Hematopoietic multipotent progenitor cell treated with erythropoietin and hydrocortisone succinate and interleukin-3 and kit ligand, for 8 days (in vitro differentiated cells): ENCODE measurements at places on chromosomes 12 and 14.
A peak's percentile ranks its signal among the peaks of the same experiment; 100 is the strongest.

DNA sequence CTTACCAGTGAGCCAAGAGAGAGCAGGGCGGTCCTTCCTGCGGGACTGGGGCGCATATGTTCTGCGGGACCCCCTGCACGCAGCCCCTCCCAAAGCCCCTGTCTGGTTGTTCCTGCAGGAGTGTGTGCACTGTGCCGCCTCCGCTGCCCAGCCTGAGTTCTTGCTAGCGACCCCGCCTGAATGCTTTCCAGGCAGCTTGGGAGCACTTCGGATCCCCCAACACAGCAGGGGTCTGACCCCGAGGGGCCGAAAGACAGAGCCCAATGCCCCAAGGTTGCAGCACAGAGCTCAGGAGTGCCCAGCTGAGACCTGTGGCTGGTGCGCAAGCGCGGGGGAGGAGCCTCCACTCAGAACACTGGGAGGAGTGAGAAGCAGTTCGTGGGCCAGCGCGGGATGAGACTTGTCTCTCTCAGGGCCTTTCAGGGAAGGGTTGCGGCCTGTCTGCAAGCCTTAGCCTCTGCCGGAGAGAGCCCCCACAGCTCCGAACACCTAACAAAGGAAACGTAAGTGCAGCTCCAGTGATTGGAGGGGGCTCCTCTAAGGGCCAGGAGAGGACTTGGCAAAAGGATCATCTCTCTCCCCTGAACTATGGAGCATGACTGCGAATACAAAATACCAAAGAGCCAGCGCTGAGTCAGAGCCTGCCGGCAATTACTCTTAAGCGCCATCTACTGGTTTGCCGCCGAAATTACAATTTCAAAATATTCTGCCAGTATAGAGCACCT lies 50.5 kb downstream of the GTF2A1 start:
- DNase-seq = peak; percentile 95

DNA sequence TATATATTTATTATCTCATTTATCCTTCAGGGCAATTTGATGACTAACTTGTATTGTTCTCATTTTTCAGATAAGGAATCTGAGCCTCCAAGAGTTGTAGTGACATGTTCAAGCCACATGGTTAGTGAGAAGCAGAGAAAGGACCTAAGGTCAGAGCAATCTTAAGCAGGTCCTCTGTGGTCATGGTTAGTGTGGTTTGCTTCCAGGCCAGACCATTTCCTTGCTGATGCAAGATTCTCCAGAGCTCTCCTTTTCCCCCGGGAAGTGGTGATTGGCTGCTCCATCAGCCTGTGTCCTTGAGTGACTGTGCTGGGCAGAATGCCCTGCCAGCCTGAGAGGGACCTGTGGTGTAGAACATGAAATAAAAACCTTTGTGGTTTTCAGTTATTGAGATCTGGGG lies 141.3 kb downstream of the KTN1 start:
- peak; percentile 10 for DNase-seq

DNA sequence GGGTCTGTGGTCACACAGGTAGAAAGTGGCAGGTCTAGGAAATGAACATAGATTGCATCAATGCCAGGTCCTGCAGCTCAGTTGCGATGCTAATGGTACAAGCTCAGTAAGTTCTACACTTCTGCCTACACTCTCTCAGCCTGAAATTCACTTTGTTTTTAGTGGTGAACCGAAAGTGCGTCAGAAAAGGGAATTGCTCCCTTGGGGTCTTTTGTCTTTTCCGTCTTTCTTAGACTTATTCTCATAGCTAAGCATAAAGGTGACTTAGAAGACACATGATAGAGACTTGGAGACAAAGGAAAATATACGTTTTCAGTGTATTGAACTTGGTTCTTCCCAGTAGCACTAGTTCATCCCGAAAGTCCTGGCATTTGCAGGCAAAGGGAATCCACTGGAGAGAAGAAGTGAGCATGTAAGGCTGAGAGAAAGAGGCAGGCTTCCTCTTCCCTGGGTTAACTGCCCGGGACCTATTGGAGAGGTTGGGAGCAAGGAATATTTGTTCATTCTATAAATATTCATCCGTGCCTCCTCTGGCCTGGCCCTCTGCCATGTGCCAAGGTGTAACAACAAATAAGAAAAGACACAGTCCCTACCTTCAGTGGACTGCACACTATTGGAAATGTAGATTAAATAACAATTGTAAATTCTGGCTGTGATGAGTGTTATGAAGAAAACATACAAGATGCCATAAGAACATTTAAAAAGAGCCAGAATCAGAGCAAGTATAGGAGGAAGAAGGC lies 785.8 kb downstream of the MED13L start:
- no peak for DNase-seq

- no peak for DNase-seq
These were observed 77.5 kb downstream of the FAR2 start for GRCh38 chr12:29226616-29227015.

DNA sequence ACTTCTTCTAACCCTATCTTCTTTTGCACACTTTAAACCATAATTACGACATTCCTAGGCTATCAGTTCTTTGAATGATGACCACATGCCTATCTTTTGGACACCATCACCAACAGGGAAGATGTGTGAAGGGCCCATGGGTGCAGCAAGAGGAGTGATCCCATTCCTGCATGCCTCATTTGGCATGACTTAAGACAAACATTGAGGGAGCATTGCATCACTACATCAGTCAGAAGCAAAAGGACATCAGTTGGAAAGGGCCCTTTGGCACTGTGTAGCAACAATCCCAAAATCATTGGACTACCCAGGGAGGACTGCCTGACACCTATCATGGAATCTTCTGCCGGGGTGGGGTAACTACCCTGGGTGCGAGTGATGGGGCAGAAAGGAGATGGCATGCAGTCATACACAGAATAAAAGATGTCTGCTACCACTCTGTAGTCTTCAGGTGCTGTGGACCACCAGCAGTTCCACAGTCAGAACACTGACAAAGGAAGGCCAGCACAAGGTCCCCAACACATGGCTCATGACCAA lies 10.7 kb upstream of the TMBIM6 start:
- peak; percentile 47 for DNase-seq

- no peak for DNase-seq
These were observed 23.8 kb downstream of the AACS start for GRCh38 chr12:125089083-125089482.

DNA sequence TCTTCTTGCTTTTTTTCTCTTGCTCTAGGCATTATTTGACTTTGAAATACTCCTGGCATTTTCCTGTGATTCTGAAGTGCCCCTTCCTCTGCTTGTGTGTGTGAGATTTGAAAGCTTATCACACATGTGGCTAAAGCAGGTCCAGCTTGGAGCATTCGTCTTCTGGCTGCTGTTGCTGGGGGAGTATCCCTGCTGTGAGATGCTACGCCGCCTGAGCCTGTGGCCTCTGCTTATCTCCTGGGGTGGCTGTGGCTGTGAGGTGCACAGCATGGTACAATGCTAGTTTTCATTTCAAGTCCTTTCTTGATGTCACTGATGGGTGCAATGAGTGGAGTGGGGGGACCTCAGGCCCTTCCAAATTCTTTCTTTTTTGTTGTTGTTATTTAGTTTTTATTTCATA lies 371.8 kb downstream of the ZFP36L1 start:
- peak; percentile 32 for DNase-seq

GRCh38 chr12:12527820-12528296 lies 34.8 kb downstream of the DUSP16 start:
- no peak for DNase-seq

DNA sequence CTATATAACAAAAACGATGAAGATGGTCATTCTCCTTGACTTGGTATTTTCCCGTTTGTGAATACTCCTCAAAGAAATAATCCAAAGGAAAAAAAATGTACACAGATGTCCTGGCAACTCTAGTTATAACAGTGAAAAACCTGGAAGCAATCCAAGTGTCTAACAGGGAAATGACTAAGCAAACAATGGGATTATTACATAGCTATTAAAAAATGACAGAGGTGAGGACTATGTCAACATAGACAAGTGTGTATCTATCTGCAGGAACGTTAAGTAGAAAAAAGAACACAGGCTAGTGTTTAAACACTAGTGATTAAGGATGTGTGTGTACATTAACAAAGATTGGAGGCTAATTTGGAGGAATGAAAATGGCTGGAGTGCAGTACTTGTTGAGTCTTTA lies 5.9 kb upstream of the APOLD1 start:
- DNase-seq = peak; percentile 61

GRCh38 chr12:32440120-32440865 lies 40.9 kb downstream of the FGD4 start:
- DNase-seq = no peak

DNA sequence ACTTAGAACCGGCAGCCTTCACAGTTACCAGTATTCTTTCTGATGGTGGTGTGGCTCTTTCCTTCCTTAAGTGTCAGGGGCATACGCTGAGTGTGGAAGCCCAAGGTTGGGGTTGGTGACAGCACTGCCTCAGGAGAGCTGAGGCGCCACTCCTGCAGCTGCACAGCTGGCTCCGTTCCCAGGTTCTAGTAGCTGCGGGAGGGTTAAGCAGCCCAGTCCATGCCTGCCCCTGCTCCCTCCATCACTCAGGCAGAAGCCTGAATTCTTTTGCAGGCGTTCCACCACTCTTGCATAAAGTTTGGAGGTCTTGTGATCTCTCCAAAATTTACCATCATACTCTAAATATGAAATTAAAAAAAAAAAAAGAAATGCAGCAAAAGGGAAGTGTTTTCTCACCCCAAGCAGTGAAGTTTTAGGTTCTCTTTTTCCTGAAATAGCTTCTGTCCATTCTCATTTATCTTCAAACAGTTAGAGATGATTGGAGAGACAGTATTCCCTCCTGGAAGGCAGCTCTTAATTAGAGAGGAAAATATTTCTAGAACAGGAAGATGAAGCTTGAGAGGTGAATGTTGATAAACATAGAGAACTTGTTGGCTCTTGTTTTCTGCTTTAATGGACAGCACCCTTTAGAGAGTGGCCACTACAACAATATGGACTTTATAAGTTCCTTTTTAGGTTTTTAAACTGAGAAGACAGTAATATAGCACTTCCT lies 136.1 kb downstream of the FGD4 start:
- DNase-seq = peak; percentile 81

GRCh38 chr12:118527310-118527709 lies 151.0 kb downstream of the SUDS3 start:
- DNase-seq = no peak

- DNase-seq = no peak
These were observed 316.3 kb upstream of the MGAT4C start for GRCh38 chr12:86572455-86572854.

- no peak for DNase-seq
These were observed 130.9 kb upstream of the PLEKHA5 start for GRCh38 chr12:18998343-18999261.

DNA sequence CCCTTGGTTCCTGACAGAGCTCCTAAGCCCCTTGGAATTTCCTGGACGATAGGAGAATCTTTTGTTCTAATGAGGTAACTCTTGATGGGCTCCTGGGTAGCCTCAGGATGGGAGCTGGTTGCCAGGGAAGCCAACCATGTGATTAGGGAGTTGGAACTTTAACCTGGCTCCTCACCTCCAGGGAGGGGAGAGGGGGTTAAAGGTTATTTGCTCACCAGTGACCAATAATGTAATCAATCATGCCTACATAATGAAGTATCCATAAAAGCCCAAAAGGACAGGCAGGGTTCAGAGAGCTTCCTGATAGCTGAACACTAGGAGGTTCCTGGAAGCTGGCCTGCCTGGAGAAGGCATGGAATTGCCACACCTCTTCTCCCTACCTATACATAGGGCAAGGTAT lies 6.2 kb upstream of the CNOT2 start:
- no peak for DNase-seq

GRCh38 chr12:96271469-96272199 lies 77.5 kb downstream of the ELK3 start:
- DNase-seq = no peak

GRCh38 chr14:105476097-105476830 lies 1.6 kb downstream of the CRIP2 start:
- no peak for DNase-seq

- no peak for DNase-seq
These were observed 64.0 kb downstream of the PIWIL1 start for GRCh38 chr12:130401703-130402102.

DNA sequence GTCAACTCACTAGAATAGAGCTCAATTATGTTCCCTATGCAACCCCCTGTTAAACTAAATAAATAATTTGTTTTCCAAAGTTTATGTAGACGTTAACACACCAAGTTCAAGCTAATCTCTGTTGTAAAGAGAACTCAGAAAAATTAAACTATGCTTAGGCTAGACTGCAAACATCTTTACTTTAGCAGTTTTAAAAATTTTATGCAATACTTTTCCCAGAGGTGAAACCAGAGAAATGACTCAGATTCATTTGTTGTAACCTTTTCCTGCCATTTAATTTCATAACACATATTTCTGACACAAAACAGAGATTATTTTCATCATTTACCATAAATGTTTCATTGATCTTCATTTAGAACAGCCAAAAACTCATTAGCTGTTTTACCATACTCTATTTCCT lies 27.4 kb downstream of the ABCC9 start:
- no peak for DNase-seq

DNA sequence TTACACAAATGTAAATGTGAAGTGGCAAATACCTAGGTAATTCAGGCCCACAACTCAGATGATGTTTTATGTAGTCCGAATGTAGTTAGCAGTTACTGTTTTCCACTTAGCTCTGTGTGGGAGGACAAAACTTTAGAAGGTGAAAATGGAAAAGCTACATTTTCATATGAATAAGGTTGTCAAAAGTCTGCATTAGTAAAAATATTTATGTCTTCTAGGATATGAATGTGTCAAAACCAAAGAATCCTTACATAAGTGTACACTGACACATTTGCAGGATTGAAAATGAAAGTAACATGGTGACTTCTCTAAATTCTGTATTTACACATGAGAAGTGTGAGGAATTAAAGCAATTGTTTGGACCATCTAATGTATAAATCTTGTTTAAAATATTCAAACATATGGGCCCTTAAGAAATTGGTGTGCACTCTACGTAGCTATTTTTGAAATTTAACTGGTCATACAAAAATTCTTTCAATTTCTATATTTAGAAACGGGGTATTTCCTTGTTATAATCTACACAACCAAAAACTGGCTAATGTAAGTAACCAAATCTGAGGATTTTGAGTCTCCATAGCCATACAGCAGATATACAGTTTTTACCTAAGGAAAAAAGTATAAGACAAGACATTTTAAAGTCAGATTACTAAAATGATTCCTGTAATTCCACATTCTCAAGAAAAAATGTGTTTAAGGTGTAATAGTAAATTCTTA lies 5.4 kb downstream of the CDKN1B start:
- DNase-seq = peak; percentile 65

DNA sequence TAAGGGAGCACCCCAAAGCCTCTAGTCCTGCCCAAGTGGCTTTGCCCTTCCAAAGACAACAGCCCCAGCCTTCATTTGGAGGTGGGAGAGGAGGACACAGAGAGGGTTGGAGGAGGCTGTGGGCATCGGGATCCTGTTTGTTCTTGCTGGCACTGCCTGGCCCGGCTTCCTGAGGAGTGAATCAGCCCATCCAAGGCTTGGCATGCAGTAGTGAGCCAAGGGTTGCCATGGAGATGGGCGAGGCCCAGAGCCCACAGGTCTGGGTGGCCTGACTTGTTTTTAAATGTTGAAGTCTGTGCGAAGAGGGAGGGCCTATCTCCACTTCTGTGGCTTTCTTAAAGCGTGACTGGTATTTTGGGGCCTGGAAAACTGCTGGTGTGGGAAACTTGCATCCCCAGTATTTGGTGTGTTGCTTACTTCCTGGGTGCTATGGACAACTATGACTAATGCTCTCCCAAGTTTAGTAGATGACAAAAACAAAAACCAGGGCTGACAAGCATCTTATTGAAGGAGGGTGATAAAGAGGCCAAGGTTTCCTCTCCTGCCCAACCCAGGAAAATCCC lies 15.8 kb downstream of the CD9 start:
- DNase-seq = peak; percentile 66

GRCh38 chr14:66025779-66026178 lies 460.4 kb upstream of the CCDC196 start:
- no peak for DNase-seq
